ENCODE measurements at places on chromosomes 16 and 17.

DNA sequence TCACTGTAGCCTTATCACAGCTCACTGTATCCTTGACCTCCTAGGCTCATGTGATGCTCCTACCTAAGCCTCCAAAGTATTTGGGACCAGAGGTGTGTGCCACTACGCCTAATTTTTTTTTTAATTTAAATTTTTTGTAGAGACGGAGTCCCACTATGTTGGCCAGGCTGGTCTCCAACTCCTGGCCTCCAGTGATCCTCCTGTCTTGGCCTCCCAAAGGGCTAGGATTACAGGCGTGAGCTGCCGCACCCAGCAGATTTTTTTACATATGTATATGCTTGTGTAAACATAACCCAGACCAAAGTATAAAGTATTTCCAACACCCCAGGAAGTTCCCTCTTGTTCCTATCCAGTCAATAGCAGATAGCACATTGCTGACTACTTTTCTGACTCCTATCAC is 1.7 kb upstream of the PGP start:
- no peak for DNase-seq

GRCh38 chr16:89155851-89156739 is 15.5 kb upstream of the CDH15 start:
- no peak for DNase-seq

GRCh38 chr16:70694868-70695218 is 9.0 kb upstream of the MTSS2 start:
- DNase-seq = no peak

GRCh38 chr17:35214192-35214591 is 20.0 kb upstream of the SLC35G3 start:
- DNase-seq = no peak

GRCh38 chr17:67399676-67400075 is 22.6 kb downstream of the PITPNC1 start:
- no peak for DNase-seq

GRCh38 chr17:40350689-40351358 is 13.7 kb downstream of the GJD3 start:
- peak; percentile 64 for DNase-seq

GRCh38 chr17:19386051-19386929 is 700 bp downstream of the MFAP4 start:
- DNase-seq = peak; percentile 71

GRCh38 chr16:23355106-23355670 is 53.1 kb downstream of the SCNN1B start:
- no peak for DNase-seq

GRCh38 chr16:67659675-67660563 is at the start of gene ACD:
TSS of gene ACD (minus strand) at chr16:67660260. CDS start at chr16:67660220, 40 bp downstream.
- peak; percentile 97 for DNase-seq

DNA sequence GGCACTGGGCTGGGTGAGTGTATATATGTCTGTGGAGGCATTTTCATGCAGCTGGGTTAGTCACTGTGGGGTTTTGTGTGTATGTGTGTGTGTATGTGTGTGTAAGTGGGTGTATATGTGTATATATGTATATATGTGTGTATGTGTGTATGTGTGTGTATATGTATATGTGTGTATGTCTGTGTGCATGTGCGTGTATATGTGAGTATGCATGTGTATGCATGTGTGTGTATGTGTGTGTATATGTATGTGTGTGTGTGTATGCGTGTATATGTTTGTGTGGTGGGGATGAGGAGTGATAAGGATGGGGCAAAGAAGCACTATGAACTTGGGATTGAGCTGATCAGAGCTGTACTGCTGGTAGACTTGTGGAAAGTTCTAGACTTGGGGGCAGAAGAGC is 29.0 kb upstream of the PLLP start:
- DNase-seq = no peak

DNA sequence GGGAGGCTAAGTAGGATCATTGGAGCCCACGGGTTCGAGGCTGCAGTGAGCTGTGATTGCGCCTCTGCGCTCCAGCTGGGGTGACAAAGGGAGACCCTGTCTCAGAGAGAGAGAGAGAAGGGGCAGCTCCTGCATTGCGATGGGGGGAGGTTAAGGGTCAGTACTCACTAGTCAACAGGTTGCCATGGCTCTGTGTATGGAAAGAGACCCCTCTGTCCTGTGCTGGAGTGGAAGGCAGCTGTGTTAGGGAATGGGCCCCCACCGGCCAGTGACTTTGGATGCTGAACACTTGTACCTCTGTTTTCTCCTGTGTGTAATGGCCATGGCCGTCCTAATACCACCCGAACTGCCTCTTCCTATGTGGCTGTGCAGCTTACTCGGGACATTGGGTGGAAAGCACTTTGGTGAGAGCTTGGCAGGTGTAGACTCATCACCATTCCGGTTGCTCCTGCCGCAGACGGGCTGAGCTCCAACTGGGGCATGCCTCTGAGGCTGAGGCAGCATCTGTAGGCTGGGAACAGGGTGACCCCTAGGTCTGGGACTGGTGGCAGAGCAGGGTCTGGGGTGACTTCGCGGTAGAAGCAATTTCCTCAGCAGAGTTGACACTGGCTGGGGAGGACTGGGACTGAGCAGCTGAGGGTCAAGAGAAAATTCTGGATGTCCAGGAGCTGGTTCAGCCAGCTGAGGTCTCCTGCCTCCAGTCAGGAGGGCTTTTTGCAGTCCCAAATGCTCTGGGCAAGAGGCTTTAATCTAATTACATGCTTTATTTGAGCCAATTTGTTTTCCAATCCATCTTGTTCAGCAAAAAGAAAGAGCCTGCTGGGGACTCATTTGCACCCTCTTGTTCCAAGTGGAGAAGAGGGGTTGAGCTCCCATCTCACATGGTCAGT is 184.5 kb downstream of the NTN1 start:
- DNase-seq = no peak

- DNase-seq = no peak
These were observed 53.5 kb downstream of the WDR59 start for GRCh38 chr16:74931445-74931844.

- DNase-seq = no peak
These were observed 5.6 kb upstream of the CHMP6 start for GRCh38 chr17:80986046-80986445.

GRCh38 chr17:7702776-7703175 is 2.2 kb upstream of the EFNB3 start:
- DNase-seq = peak; percentile 2
